ENCODE measurements at places on chromosomes 7 and 10. TPM values are rescaled to one million over a fixed set of nuclear protein-coding genes. Genes with fewer than 3 reads are reported as not detected.

GRCh38 chr10:76395251-76395650 lies 963.8 kb downstream of the LRMDA start:
- no peak for DNase-seq

GRCh38 chr7:18469316-18469715 lies 26.2 kb upstream of the HDAC9 start:
- DNase-seq = no peak

DNA sequence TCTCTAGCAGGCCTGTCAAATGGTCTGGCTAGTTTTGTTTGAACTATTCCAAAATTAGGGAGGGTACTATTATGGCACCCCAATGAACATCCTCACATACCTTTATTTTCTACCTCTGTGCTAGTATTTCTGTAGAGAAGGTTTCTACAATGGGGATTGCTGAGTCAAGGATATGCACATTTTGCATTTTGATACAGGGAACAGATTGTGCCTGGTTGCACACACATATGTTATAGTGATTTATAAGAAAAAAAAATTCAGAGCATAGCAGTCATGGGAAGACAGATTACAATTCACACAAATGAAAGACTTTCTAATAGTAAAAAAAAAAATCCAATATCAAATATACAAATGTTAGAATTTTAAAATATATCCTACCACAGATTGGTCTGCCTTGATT lies 14.1 kb upstream of the NRBF2 start:
- no peak for DNase-seq

DNA sequence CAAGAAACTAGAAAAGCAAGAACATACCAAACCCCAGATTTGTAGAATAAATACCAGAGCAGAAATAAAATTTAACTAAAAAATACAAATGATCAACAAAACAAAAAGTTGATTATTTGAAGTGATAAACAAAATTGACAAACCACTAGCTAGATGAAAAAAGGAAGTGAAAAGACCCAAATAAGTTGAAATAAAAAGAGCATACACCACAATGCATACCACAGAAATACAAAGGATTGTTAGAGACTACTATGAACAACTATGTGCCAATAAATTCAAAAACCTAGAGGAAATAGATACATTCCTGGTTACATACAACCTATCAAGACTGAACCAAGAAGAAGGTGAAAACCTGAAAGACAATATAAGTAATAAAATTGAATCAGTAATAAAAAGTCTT lies 333.4 kb downstream of the SH2D4B start:
- no peak for DNase-seq

- DNase-seq = no peak
Measured at GRCh38 chr7:17054836-17055235, 173.1 kb upstream of the AGR3 start.

DNA sequence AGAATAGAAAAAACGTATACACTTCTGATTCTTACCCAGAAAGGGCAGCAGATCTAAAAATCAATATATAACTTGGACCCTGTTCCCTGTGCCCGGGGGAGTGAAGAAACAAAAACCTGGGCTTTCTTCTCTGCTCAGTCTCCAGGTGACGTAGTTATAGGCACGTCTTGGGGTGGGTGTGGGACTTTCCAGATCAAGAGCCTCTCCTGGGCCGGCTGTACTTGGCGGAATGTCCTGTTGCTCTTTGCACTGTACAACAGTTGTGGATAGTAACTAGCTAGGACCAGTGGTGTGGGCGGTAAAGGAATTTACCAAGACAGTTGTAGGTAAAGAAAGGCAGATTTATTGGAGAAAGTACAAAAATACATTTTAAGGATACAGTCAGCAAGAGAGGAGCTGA lies 40.4 kb upstream of the STEAP4 start:
- DNase-seq = no peak

LDB3 gene
- total RNA-seq = 0.34 TPM

GRCh38 chr7:95525503-95525902 lies 39.8 kb downstream of the ASB4 start:
- no peak for DNase-seq

CPA2 gene
- not detected for total RNA-seq

RARRES2 gene
- 0.38 TPM for total RNA-seq

DNA sequence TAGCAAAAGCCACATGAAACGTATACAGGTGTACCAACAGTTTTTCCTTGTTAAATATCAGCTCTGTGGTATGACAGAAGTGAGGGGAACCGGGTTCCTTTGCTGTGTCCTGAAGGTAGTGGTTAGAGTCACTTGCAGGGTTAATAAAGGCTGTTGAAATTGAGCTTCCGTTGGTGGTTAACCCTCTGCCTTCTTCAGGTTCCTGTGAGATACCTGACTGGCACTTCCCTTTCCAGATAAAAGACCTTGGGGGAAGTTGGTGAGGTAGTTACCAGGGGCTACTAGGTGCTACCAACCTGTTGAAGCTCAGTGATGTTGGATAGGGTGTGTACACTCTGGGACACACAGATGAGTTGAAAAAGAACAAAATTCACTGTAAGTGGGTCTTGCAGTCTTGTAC lies 384.1 kb downstream of the GATA3 start:
- no peak for DNase-seq

HMX3 gene
- total RNA-seq = not detected
